ENCODE measurements at places on chromosomes 12 and 14.
A peak's percentile ranks its signal among the peaks of the same experiment; 100 is the strongest.

- DNase-seq: no peak
These were observed 231.8 kb upstream of the NPAS3 start for GRCh38 chr14:32706721-32707519.

DNA sequence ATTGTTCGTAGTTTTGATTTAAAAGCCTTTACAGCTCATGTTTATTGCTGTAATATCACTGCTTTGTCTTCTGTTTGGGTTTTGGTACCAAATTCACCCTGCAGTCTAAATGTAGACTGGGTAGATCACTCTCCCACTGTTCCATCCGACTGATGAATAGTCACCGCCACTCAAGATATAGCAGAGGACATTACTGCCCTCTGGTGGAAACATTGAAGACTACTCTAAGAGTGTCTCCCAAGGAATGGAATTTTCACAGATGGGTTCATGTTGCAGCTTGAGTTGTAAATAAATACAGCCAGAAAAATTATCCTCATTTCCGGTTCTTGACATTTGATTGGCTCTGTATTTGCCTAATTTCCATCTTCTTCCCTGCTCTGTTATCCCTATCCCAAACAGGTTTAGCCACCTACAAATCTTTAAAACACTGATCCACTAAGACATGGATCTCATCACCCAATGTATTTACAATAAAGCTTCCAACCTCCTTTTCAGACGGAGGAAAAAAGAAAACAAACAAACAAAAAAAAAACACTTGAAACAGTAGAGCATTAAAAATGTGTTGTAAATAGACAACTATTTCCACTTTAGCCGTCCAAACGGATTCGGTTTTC is 198.3 kb upstream of the CPNE8 start:
- DNase-seq: peak; percentile 49

- DNase-seq: no peak
These were observed 14.4 kb downstream of the MYBPC1 start for GRCh38 chr12:101609198-101609597.

- DNase-seq: no peak
These were observed 71.5 kb upstream of the DCD start for GRCh38 chr12:54719691-54720090.

DNA sequence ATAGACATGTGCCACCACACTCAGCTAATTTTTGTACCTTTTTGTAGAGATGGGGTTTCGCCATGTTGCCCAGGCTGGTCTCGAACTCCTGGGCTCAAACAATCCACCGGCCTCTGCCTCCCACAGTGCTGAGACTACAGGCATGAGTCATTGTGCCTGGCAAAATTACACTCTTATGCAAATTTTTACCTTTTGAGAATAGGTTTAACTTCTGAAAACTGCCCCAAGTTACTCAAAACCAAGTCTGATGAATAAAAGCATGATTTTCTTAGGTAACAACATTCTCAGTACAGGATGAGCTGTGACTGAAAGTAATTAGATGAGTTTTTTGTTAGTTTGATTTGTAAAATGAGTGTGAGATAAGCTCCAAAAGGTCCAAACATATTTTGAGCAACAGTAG is 166.0 kb downstream of the RPS29 start:
- no peak for DNase-seq

DNA sequence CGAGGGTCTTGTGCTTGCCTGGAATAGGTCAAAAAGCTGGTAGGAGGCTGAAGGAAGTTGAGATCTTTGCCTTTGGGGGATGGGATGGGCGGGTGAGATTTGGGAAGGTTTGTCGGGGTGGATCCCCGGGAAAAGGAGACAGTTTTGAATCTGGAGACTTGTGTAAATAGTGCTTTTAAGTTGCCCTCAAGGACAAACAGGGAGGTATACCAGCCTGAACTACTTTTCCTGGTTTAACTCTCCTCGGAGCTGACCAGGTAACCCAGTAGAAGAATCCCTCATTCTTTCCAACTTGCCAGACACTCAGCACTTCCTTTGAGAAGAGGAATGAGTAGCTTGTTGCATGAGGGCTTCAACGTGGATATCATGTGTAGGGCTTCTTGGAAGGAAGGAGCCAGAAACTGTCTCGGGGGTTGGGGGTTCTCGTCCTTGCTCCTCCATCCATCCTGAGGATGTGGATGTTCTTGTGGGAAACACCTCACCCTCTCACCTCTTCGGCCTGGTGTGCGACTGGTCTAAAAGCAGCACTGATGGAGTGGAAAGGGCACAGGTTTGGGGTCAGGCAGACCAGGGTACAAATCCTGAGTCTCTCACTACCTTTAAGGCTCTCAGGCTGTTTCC is 1.9 kb downstream of the TEAD4 start:
- DNase-seq: no peak

DNA sequence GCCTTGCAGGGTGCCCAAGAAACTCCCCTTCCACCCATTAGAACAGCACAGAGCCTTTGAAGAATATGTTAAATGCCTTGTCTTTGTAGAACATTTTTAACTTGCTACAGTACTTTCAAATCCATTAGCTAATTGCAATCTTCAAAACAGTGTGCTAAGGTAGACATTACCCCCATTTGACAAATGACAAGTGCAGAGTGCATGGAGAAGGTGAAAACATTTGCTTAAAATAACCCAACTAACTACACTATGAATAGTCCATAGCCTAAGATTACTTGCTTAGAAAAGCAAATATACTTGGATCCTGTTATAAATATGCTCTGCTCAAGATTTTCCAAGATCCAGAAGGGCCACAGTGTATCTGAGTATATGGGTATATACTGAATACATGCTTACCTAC is 87.0 kb upstream of the G2E3 start:
- DNase-seq: no peak

- no peak for DNase-seq
These were observed 80.5 kb downstream of the FBXO33 start for GRCh38 chr14:39351708-39352107.

GRCh38 chr14:89983375-89983774 is 27.6 kb downstream of the TDP1 start:
- no peak for DNase-seq

DNA sequence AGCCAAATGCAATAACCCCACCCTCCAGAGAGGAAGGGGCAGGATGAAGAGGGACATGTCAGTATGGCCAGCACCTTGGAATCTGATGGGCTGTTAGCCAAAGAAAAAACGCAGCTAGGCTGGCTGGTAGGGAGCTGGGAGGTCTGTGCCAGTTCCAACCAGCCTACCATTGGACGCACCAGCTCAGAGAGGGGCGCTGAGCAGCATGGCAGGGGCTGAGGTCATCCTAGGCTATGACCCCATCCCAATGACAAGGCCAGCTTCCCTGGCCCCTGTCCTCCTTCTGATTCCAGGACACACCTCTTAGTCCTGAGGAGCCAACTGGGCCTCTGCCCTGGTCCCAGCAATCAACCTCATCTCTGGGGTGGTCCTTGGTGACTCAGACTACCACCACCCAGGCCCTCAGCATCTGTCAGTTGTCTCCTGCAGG is 12.2 kb downstream of the ACTN1 start:
- no peak for DNase-seq

- no peak for DNase-seq
These were observed 185.6 kb downstream of the DICER1 start for GRCh38 chr14:94971750-94972149.

- peak; percentile 6 for DNase-seq
These were observed 6.8 kb upstream of the RASAL1 start for GRCh38 chr12:113142173-113142885.
